Activated T-helper 1 cell treated with anti-CD3 and anti-CD28 coated beads, Interleukin-2, amount 50 U/mL, for 16 hours (primary cell): ENCODE measurements at places on chromosomes 3 and 15.

DNA sequence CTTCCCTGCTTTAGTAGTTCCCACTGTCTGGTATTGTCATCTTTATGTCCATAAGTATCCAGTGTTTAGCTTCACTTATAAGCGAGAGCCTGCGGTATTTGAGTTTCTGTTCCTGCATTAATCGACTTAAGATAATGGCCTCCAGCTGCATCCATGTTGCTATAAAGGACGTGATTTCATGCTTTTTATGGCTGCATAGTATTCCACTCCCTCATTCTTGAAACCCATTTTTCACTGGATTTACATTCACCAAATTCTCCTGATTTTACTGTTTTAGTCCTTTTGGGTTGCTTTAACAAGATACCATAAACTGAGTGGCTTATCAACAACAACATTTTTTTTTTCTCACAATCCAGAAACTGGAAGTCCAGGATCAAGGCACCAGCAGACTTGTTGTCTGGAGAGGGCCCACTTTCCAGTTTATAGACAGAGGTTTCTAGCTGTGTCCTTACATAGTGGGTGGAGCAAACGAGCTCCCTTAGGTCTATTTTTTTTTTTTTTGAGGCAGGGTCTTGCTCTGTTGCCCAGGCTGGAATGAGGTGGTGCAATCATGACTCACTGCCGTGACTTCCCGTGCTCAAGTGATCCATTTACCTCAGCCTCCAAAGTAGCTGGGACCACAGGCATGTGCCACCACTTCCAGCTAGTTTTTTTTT, 6.1 kb upstream of the TICRR start:
- no peak for DNase-seq

- no peak for DNase-seq
Observed at GRCh38 chr3:7779331-7779730, 722.3 kb upstream of the LMCD1 start.

DNA sequence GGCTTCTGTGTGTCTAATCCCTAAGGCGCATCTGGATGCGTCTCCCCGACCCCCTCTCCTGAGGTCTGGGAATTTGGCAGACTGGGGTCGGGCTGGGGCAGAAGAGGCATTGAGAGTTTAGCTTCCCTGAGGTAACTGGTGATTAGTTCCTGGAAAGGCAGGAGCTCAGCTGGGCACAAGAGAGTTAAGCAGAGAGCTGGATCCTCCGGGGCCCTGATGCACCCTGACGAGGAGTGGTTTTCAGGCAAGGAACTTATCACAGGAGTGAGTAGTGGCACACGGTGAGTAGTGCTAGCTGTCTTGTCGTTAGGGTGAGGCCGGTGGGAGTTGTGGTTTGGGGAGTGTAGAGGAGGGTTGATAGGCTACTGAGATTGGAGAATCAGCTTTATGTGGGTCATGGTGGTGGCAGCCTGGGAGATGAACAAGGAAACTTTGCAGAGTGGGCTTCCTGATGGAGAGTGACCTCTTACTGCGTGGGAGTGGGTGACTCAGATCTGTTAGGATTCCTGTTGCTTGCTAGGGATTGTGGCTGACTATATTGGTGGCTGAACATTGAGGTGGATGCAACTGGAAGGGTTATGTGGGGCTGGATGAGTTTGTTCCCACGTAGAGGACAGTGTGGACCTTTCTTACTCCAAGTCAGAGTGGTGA, 897 bp downstream of the RAD54L2 start:
- no peak for DNase-seq

- DNase-seq = no peak
Observed at GRCh38 chr15:48005077-48005476, 115.7 kb upstream of the SLC24A5 start.

DNA sequence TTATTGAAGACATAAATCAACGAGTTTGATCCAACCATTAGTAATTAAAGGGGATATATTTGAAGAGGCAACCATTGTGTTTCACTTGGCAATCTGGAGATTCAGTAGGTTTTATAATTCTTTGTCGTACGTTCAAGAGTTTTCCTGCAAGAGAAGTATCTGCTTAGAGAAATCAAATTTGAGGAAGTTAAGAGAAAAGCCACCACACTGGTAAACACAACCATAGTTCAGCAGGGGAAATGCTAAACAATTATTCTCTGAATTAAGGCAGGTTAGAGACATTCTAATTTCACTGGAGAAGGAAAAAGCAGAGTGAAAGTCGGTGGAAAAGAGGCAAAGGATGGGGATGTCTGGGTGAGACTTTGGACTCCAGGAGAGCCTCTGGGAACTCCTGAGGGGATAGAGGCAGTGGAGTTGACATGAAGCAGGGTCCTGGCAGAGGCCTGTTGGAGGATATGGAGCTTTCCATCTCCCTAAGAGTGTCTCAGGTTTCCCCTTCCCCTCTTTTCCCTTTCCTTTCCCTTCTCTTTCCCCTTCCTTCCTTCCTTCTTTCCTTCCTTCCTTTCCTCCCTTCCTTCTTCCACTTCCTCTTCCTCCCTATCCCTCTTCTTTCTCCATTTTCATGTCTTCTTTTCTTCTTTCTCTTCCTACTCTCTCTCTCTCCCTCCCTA, 26.5 kb downstream of the SPINK8 start:
- no peak for DNase-seq

- no peak for DNase-seq
Observed at GRCh38 chr3:120572027-120572426, 24.1 kb upstream of the NDUFB4 start.

GRCh38 chr15:54011656-54012055, 33.4 kb downstream of the UNC13C start:
- no peak for DNase-seq

- no peak for DNase-seq
Observed at GRCh38 chr3:15769256-15769915, 28.4 kb downstream of the ANKRD28 start.

DNA sequence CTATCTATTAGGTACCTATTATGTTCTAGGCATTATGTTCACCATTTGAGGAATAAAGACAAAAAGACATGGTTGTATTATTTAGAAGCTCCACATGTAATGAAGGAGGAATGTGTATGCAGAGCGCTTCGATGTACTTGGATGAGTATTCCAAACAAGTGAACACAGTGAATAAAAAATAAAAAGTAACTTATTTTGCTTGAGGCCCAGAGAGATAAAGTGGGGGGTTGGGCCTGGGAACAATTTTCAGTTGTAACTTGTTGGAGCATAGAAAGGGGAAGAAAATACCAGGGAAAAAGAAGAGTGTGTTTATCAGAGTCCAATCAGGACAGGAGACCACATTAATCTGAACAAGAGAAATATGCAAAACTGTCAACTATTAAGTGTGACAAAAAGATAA, 445.7 kb upstream of the BCHE start:
- DNase-seq = no peak

DNA sequence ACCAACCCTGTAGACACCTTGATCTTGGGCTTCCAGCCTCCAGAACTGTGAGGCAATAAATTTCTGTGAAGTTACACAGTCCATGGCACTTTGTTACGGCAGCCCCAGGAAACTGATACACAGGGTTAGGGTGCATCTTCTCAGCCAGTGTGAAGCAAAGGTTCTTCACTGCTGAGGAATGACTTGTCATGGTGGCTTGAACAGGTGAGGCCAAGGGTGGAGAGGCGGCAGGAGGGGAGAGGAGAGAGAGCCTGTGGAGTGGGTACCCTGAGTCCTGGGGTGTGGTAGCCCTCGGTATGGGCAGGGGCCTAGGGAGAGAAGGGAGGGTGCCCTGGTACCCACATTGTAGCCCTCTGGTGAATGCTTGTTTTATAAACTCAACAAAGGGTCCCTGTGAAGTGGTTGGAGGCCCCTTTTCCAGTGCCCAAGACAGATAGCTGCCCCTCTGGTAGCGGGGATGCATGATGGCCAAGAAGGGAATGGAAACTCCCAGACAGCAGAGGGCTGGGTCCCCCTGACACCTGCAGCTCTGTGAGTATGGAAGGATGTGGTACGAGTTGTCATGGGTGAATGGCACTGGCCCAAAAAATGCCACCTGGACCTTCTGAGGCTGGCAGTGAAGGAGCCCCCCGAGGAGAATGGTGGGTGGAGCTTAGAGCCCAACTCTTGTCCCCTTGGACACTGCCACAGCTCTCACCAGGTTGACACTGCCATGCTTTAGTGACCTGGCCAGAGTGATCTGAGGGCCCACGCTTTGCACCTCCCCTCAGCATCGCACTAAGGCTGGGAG, 49.6 kb downstream of the SPSB4 start:
- DNase-seq = no peak

- no peak for DNase-seq
Observed at GRCh38 chr15:39427705-39428104, 153.2 kb upstream of the THBS1 start.

- DNase-seq = no peak
Observed at GRCh38 chr15:66477011-66477410, 20.6 kb downstream of the SNAPC5 start.

GRCh38 chr3:28590216-28590615, 241.6 kb upstream of the AZI2 start:
- no peak for DNase-seq

DNA sequence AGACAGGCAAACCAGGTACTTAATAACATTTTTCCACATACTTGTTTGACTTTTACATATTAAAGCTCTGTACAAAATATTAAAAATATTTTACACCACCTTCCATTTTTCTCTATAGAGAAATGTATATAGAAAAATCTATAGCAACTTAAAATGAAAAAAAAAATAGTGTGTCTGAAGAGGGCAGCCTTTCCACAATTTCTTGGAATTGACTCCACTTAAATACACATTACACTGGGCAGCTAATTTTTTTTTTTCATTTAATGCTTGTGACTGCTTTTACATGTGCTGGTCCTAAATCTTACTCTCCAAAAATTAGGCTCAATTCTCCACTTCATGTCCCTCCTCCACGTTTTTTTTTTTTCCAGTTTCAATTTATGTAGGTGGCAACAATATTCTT, 427.0 kb upstream of the RBMS3 start:
- no peak for DNase-seq

- DNase-seq = no peak
Observed at GRCh38 chr15:73844356-73844755, 29.0 kb upstream of the TBC1D21 start.

DNA sequence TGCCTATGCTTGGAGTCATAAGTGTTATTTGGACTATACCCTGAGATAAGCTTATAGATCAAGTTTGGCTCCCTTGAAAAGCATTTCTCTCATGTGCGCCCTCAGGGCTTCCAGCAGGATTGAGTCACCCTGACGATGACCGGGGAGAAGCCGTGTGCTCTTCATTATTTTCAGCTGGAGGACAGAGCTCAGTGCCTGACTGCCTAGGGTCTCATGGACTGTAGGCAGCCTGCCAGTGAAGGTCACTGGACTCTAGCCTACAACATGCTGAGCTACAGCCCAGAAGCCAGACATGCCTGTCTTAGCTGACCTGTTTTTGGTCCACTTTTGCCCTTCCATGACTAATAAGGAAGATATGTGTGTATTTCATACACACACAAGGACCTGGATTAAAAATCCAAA, 31.6 kb upstream of the NUDT16 start:
- DNase-seq = no peak

GRCh38 chr3:179969525-179969924, 67.2 kb downstream of the PEX5L start:
- DNase-seq = no peak

DNA sequence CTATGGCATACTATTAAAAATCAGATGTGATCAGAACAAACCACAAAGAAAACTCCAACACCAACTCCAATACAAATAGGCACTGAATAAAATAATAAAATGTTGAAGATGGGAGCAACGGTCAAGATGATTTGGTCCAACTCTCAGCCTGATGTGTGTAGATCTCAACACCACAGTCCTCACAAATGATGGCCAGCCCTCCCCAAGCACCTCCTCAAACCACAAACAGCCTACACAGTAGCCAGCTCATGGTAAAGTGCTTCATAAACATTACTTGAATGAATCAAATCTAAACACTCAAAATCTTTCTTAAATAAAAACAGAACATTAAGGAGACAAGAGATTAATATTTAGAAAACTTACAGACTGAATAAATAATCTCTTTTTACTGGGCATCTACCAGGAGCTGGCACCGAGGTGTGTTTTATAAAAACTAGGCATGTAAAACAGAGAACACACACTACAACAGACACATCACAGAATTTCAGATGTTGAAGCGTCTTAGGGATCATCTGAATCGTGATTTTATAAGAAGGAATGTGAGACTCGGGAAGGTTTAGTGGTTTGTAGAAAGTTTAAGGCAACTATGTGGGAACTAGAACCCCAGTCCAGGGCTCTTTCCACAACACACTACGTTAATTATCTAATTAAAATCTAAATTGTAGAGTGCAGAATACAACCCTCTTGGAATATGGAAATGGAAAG, 102.4 kb downstream of the MYLK start:
- no peak for DNase-seq

- no peak for DNase-seq
Observed at GRCh38 chr15:68183616-68184315, 21.4 kb downstream of the CALML4 start.

DNA sequence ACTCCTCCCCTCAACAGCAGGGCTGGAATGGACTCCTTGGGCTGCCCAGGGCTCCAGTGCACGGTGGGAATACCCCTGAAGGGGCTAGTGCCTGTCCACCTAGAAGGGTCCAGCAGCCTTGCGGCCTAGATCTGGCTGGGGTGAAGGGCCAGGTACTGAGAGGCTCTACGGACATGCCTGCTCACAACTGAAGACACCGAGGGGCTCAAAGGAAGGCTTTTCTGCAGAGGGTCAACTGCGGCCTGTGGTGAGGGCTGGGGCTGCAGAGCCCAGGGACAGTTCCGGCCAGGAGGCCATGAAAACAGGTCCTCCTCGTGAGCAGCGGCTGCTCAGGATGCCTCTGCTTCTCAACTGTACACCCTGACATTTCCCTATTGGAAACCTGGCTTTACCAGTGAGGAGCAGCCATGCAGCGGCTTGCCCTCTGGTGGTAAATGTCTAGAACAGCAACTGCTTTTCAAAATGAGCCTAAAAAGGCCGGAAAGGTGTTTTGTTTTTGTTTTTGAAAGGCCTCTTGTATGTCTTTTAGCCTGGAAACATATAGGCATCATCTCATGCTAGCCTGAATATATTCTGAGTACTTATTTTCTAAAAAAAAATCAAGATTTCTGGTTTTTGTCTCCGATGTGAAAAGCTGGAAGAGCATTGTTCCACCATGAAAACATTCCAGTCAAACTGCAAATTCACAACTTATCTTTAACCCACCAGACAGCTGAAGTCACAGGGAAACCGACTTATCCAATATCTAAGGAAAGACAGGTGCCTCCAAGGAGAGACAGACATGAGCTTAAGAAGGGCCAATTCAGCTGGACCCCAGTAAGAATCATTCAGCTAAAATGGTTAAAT, 163.4 kb downstream of the KLF13 start:
- no peak for DNase-seq

- no peak for DNase-seq
Observed at GRCh38 chr3:45553469-45553974, 41.0 kb upstream of the LIMD1 start.

DNA sequence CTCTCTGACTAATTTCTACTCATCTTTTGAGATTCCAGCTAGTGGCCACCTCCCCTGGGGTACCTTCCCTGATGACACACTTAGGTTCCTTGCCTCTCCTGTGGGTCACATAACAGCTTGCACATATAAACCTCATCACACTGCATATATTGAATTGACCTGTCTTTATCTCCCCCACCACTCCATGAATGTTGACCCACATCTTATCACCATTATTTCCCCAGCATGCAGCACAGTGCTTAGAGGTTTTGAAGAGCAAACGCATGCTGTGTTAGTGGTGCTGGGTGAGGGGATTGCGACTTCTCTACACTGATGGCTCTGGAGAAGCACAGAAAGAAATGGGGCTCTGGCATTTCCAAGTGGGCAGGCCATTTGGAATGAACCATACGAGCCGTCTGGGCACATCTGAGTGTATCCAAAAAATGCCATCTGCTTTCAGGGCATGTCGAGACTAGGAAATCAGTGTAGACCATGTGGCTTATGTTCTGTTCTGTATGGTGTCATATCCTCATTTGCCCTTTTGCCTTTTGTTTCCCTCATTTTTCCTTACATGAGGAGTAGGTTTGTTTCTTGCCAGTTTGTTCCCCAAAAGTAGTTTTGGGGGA, 333.2 kb upstream of the TRIM42 start:
- DNase-seq = no peak
